ENCODE measurements at places on chromosomes 13 and 19.

DNA sequence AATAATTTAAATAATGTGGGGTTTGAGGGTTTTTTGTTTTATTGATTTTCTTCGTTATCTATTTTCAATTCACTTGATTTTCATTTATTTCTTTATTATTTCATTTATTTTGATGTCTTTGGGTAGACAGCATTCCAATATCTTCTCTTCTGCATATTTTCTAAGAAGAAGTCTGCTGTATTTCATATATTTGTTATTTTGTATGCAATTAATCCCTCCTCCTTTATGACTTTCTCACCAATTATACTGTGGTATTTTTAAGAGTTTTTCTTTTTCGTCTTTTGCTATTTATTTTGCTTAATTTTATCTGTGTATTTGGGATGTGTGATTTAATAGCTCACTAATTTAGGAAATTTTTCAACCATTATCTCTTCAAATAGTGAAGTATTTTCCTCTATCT is 1444.4 kb upstream of the MIR17HG start:
- H3K36me3 ChIP-seq = no peaks in the 10 kb centered on the region
- H3K4me1 ChIP-seq = no peaks in the 10 kb centered on the region
- no peak overlapping the region for H3K27ac ChIP-seq

GRCh38 chr13:31361673-31362072 is 161.9 kb downstream of the B3GLCT start:
- H3K4me3 ChIP-seq = no peak overlapping the region
- H3K27me3 ChIP-seq = peaks cover 3% of the 10 kb centered on the region
- no peak overlapping the region for H3K27ac ChIP-seq
- H3K4me1 ChIP-seq = no peaks in the 10 kb centered on the region
- DNase-seq = no peak

DNA sequence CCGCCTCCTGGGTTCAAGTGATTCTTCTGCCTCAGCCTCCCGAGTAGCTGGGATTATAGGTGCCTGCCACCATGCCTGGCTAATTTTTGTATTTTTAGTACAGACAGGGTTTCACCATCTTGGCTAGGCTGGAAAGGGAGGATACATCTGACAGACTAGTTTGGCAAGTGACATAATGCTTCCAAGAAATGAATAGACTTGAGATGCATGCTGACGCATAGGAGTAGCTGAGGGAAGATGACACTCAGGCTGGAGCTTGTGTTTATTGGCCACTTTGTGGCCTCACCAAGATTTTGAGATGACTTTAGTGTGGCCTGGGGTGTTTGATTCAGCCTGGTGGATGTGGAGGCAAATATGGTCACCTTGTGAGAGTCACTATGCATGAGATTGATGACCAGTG is 4.0 kb downstream of the ZNF586 start:
- DNase-seq = no peak
- H3K4me3 ChIP-seq = no peak overlapping the region
- no peaks in the 10 kb centered on the region for H3K4me1 ChIP-seq
- no peaks in the 10 kb centered on the region for H3K27me3 ChIP-seq

GRCh38 chr13:40026741-40027140 is 371.3 kb downstream of the COG6 start:
- H3K27ac ChIP-seq = no peak overlapping the region
- H3K27me3 ChIP-seq = no peaks in the 10 kb centered on the region
- H3K4me3 ChIP-seq = no peak overlapping the region
- H3K4me1 ChIP-seq = no peaks in the 10 kb centered on the region
- H3K36me3 ChIP-seq = no peaks in the 10 kb centered on the region
- DNase-seq = no peak

- H3K36me3 ChIP-seq = no peaks in the 10 kb centered on the region
- DNase-seq = no peak
- H3K27ac ChIP-seq = no peak overlapping the region
- no peaks in the 10 kb centered on the region for H3K4me1 ChIP-seq
- no peak overlapping the region for H3K4me3 ChIP-seq
- no peaks in the 10 kb centered on the region for H3K27me3 ChIP-seq
Observed at GRCh38 chr13:95235199-95235756, 66.0 kb downstream of the ABCC4 start.

DNA sequence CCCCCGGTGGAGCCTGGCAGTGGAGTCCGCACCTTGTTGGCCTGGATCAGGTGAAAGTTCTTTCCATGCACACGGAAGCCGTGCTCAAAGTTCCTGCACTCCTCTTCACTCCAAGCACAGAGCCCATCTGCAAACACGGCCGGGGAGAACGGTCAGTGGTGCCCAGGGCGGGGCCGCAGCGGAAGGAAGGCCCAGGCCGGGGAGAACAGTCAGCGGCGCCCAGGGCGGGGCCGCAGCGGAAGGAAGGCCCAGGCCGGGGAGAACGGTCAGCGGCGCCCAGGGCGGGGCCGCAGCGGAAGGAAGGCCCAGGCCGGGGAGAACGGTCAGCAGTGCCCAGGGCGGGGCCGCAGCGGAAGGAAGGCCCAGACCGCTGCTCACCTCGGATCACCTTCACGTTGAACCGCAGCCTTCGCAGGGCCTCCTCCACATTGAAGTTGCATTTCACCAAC is 20.6 kb upstream of the PLPP2 start:
- no peak overlapping the region for H3K27ac ChIP-seq
- no peaks in the 10 kb centered on the region for H3K27me3 ChIP-seq
- H3K36me3 ChIP-seq = peaks cover 3% of the 10 kb centered on the region
- H3K4me3 ChIP-seq = no peak overlapping the region
- H3K4me1 ChIP-seq = no peaks in the 10 kb centered on the region

DNA sequence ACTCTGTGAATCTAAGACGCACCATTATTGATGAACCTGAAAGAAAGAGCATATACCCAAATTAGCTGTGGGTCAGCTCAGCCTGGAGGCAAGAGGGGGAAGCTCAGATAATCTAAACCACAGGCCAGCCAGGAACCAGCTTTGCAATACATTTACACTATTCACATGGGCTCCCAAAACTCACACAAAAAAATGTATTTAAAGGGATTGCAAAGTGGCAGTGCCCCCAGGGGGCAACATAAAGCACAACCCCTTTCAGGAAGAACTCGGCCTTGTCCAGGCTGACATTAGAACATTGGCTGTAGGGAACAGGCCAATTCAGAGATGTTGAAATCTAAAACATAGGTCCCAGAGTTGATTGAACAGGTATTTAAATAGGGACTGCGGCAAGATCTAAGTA is 3.2 kb upstream of the PROZ start:
- no peak overlapping the region for H3K27ac ChIP-seq
- no peaks in the 10 kb centered on the region for H3K27me3 ChIP-seq
- H3K36me3 ChIP-seq = no peaks in the 10 kb centered on the region
- H3K4me1 ChIP-seq = no peaks in the 10 kb centered on the region
- no peak for DNase-seq
- H3K4me3 ChIP-seq = no peak overlapping the region

DNA sequence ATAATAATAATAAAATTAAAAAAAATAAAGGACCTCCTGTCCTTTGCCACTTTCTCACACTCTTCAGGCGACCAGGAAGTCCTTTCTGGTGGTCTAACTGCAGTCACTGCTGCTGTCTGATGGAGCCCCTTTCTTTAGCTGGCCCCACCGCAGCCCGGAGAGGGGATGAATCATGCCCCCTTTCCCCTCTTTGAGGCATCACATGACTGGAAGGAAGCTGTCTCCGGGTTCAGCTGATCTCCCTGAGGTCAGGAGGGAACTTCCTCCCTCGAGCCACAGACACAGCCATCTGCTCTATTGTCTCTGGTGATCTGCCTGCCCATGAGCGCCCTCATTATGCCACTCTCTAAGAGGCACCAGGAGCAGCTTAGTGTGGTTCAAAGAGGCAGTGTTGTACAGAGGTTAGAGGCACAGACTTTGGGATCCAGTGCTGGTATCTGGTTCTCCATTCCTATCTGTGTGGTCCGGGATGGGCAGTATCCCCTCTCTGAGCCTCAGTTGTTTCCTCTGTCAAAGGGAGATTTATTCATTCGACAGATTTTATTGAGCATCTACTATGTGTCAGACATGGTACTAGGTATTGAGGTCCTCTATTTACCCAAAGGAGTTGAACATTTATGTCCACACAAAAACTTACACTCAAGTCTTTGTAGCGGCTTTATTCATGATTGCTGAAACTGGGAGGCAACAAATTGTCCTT is 30.0 kb downstream of the VAV1 start:
- H3K36me3 ChIP-seq = no peaks in the 10 kb centered on the region
- H3K27ac ChIP-seq = no peak overlapping the region
- no peaks in the 10 kb centered on the region for H3K27me3 ChIP-seq
- peak; percentile 79 for DNase-seq
- no peaks in the 10 kb centered on the region for H3K4me1 ChIP-seq
- no peak overlapping the region for H3K4me3 ChIP-seq

DNA sequence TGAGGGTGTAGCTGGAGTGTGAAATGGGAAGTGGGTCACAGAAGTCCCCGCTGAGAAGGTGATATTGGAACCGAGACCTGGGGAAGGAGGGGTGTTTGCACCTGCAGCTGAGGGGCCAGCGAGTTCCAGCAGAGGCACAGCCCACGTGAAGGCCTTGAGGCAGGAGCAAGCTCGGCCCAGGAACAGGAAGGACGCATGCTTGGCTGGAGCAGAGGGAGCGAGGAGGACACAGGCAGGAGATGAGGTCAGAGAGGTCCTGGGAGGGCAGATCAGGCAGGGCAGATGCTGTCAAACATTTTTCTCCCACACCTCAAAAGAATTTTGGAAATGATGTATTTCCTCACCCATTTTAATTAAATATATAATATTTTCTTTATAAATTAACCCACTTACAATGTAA is 9.3 kb downstream of the ZNF415 start:
- no peaks in the 10 kb centered on the region for H3K4me1 ChIP-seq
- no peak for DNase-seq
- H3K27ac ChIP-seq = no peak overlapping the region
- H3K36me3 ChIP-seq = no peaks in the 10 kb centered on the region
- H3K4me3 ChIP-seq = no peak overlapping the region
- H3K27me3 ChIP-seq = no peaks in the 10 kb centered on the region

DNA sequence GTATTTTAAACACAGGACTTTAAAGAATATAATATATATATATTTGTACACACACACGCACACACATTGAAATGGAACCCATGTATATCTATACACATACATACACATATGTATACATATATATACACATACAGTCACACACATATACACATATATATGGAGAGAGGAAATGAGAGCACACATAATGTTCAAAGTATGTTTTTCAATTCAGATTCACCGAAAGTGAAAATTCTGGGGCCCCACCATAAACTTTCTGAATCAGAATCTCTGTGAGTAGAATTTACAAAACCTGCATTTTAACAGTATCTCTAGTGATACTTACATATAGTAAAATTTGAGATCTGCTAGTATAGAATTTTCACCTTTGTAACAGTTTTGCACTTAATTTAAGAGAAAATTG is 60.4 kb upstream of the OBI1 start:
- no peak overlapping the region for H3K4me3 ChIP-seq
- no peaks in the 10 kb centered on the region for H3K27me3 ChIP-seq
- no peak overlapping the region for H3K27ac ChIP-seq
- no peaks in the 10 kb centered on the region for H3K36me3 ChIP-seq
- DNase-seq = no peak
- no peaks in the 10 kb centered on the region for H3K4me1 ChIP-seq

- no peak for DNase-seq
- peaks cover 10% of the 10 kb centered on the region for H3K4me1 ChIP-seq
- H3K27ac ChIP-seq = peak overlapping the region; percentile 48
- H3K27me3 ChIP-seq = no peaks in the 10 kb centered on the region
- no peaks in the 10 kb centered on the region for H3K36me3 ChIP-seq
Observed at GRCh38 chr13:110216006-110216397, 91.0 kb downstream of the COL4A1 start.

GRCh38 chr19:54389553-54389952 is 24.8 kb upstream of the LAIR1 start:
- H3K36me3 ChIP-seq = no peaks in the 10 kb centered on the region
- DNase-seq = no peak
- H3K4me3 ChIP-seq = no peak overlapping the region

DNA sequence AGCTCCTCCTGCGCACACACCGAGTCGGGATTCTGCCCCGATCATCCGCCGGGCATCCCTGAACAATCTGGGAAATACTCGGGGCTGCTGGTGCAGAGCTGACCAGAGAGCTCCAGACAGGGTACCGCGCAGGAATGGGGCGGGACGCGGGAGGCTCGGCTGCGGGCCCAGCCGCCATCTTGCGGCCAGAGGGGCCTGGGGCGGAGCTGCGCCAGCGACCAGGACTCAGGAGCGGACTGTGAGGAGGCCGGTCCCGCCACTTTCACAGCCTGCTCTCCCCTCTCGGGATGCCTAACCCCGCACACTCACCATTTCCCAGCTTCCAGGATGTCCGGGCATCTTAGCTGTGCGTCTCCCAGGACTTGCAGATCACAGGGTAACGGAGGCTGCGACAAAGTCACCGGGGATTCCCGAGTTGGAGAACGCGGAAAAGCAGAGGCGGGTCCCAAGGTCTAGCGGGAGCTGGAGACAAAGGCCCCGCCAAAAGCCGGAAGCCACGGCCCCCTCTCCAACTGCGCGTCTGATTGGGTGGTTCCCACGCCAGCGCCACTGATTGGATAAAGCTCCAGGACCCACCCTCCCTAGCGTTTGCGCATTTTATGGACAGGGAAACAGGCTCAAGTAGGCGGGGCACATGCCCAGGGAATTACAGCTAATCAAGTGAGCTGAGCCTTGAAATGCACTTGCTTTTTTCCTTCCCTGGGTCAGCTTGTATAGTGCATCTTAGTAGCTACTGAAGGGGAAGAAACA is 15.8 kb upstream of the ZNF43 start:
- H3K4me1 ChIP-seq = no peaks in the 10 kb centered on the region
- DNase-seq = peak; percentile 97
- H3K4me3 ChIP-seq = peak overlapping the region; percentile 71
- peak overlapping the region; percentile 87 for H3K27ac ChIP-seq
- H3K36me3 ChIP-seq = peaks cover 3% of the 10 kb centered on the region

GRCh38 chr19:18742838-18743783 is 48.0 kb downstream of the COMP start:
- no peaks in the 10 kb centered on the region for H3K36me3 ChIP-seq
- H3K27me3 ChIP-seq = no peaks in the 10 kb centered on the region
- no peak overlapping the region for H3K27ac ChIP-seq
- DNase-seq = no peak
- H3K4me1 ChIP-seq = no peaks in the 10 kb centered on the region

DNA sequence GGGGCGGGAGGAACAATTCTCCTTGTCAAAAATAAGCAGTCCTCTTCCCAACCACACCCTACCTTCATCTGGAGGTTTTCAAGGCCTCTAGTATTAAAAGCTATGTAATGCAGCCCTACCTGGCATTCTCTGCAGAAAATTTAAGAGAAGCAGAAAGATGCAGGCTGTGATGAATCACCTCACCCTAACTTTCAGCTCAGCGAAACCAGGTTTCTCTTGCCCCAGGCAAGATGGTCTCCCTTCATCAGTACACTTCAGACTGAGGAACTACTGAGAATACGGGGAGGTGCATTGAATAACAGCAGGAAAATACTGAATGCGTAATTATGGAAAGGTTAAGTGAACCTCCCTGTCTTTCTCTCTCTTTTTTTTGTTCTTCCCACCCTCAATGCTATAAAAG is 437.6 kb upstream of the KLF12 start:
- no peaks in the 10 kb centered on the region for H3K36me3 ChIP-seq
- H3K4me1 ChIP-seq = no peaks in the 10 kb centered on the region
- no peaks in the 10 kb centered on the region for H3K27me3 ChIP-seq
- no peak overlapping the region for H3K4me3 ChIP-seq

- no peak overlapping the region for H3K27ac ChIP-seq
- no peak overlapping the region for H3K4me3 ChIP-seq
- no peaks in the 10 kb centered on the region for H3K27me3 ChIP-seq
- H3K36me3 ChIP-seq = no peaks in the 10 kb centered on the region
Observed at GRCh38 chr13:39787086-39787487, 131.6 kb downstream of the COG6 start.

All from aorta (tissue), 5 donors.